Activated T-cell treated with anti-CD3 and anti-CD28 coated beads, Interleukin-2, amount 50 U/mL, for 24 hours (primary cell): ENCODE measurements at places on chromosomes 4 and X.

GRCh38 chr4:78291277-78291676 lies 234.2 kb downstream of the FRAS1 start:
- H3K27ac ChIP-seq, result no peak overlapping the region
- no peaks in the 10 kb centered on the region for H3K4me1 ChIP-seq
- H3K27me3 ChIP-seq, result peaks cover 12% of the 10 kb centered on the region
- H3K4me3 ChIP-seq, result no peak overlapping the region
- no peak for DNase-seq

- no peak for DNase-seq
- H3K36me3 ChIP-seq, result no peaks in the 10 kb centered on the region
- H3K4me1 ChIP-seq, result peaks cover 1% of the 10 kb centered on the region
- no peak overlapping the region for H3K27ac ChIP-seq
- no peak overlapping the region for H3K4me3 ChIP-seq
These were observed 64.0 kb downstream of the SMAD1 start for GRCh38 chr4:145545538-145546174.

- no peak overlapping the region for H3K27ac ChIP-seq
- peaks cover 41% of the 10 kb centered on the region for H3K4me1 ChIP-seq
- H3K36me3 ChIP-seq, result peaks cover 61% of the 10 kb centered on the region
- no peak overlapping the region for H3K4me3 ChIP-seq
- no peaks in the 10 kb centered on the region for H3K27me3 ChIP-seq
- DNase-seq, result no peak
These were observed 13.2 kb upstream of the S100P start for GRCh38 chr4:6680372-6681034.

GRCh38 chr4:85737254-85737653 lies 262.3 kb downstream of the ARHGAP24 start:
- H3K27ac ChIP-seq, result no peak overlapping the region
- H3K27me3 ChIP-seq, result no peaks in the 10 kb centered on the region
- DNase-seq, result no peak
- no peak overlapping the region for H3K4me3 ChIP-seq

DNA sequence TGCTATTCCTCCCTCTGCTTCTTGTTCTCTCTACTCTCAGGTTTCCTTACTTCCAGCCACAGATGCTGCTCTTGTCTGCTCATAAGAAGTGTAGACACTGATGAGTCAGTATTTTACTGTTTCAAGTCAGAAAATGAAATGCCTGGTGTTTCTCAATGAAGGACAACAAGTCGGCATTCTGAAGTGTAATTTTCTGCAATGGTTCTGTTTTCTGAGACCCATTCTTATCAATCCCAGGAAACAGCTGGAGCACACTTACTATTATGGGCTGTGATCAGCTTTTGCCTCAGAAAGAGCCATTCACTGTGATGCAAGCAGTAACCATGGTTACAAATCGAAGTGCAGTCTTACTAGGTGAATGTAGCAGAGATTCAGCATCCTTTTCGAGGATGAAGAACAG lies 42.0 kb downstream of the SLC4A4 start:
- H3K4me3 ChIP-seq, result no peak overlapping the region
- no peaks in the 10 kb centered on the region for H3K36me3 ChIP-seq
- H3K4me1 ChIP-seq, result no peaks in the 10 kb centered on the region
- DNase-seq, result no peak

- H3K27ac ChIP-seq, result no peak overlapping the region
- H3K4me1 ChIP-seq, result no peaks in the 10 kb centered on the region
- H3K4me3 ChIP-seq, result no peak overlapping the region
- no peaks in the 10 kb centered on the region for H3K36me3 ChIP-seq
These were observed 49.7 kb upstream of the SLC16A2 start for GRCh38 chrX:74371425-74372222.

DNA sequence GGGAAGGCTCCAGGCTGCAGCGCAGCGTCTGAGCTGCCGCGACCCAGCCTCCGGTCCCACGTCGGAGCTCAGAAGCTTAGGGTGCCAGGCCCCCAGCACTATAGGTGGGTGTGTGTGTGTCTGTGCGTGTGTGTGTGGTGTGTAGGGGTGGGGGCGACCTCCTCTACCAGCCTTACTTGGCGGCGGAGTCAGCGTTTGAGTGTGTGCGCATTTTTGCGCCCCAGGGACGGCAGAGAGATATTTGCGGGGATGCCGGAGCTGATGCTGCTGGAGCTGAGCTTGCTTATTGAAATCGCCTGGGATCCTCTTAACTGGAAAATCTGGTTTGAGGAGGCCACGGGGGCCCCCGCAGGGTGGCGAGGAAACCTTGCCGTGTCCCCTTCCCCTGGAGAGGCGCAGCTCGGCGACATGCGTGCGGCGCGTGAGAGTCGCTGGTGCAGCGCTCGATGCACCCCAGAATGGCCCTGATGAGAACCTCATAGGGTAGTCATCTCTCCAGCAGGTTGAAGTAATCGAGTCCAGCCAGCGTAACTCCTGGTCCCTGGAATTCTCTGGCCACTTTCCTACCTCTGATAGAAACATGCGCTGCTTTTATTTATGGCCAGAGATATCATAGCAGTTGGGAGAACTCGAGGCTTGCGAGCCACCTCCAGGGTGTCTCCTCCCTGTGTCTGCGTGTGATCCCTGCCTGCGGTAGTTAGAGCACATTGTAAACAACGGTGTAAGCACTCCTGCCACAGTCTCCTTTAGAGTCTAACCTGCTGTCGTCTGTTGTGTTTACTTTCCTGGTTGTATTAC lies 2.7 kb downstream of the ADGRL3 start:
- H3K4me1 ChIP-seq, result peaks cover 1% of the 10 kb centered on the region
- H3K36me3 ChIP-seq, result no peaks in the 10 kb centered on the region
- H3K27me3 ChIP-seq, result peaks cover 54% of the 10 kb centered on the region
- DNase-seq, result no peak

DNA sequence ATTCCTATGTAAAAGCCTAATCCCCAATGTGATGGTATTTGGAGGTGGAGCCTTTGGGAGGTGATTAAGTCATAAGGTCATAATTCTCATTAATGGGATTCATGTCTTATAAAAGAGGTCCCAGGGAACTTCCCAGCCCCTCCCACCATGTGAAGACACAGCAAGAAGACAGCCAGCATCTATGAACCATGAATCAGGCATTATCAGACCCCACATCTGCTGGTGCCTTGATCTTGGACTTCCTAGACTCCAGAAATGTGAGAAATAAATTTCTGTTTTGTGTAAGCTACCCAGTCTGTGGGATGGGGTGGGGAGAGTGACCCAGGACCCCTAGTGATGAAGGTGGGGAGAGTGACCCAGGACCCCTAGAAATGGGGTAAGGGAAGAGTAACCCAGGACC lies 6.1 kb upstream of the DAPP1 start:
- H3K36me3 ChIP-seq, result no peaks in the 10 kb centered on the region
- H3K27ac ChIP-seq, result no peak overlapping the region
- H3K4me1 ChIP-seq, result peaks cover 34% of the 10 kb centered on the region
- DNase-seq, result no peak
- peaks cover 10% of the 10 kb centered on the region for H3K27me3 ChIP-seq
- no peak overlapping the region for H3K4me3 ChIP-seq

DNA sequence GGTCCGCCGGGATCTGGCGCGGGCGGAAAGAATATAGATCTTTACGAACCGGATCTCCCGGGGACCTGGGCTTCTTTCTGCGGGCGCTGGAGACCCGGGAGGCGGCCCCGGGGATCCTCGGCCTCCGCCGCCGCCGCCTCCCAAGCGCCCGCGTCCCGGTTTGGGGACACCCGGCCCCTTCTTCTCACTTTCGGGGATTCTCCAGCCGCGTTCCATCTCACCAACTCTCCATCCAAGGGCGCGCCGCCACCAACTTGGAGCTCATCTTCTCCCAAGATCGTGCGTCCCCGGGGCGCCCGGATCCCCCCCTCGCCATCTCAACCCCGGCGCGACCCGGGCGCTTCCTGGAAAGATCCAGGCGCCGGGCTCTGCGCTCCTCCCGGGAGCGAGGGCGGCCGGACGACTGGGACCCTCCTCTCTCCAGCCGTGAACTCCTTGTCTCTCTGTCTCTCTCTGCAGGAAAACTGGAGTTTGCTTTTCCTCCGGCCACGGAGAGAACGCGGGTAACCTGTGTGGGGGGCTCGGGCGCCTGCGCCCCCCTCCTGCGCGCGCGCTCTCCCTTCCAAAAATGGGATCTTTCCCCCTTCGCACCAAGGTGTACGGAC lies 482 bp upstream of the SHOX start:
- H3K27me3 ChIP-seq, result peaks cover 80% of the 10 kb centered on the region
- no peak for DNase-seq
- H3K4me1 ChIP-seq, result peaks cover 3% of the 10 kb centered on the region
- H3K27ac ChIP-seq, result no peak overlapping the region
- H3K4me3 ChIP-seq, result no peak overlapping the region

GRCh38 chrX:19350941-19351384 lies 7.2 kb downstream of the PDHA1 start:
- H3K27me3 ChIP-seq, result no peaks in the 10 kb centered on the region
- H3K4me1 ChIP-seq, result peaks cover 33% of the 10 kb centered on the region
- no peak for DNase-seq
- H3K4me3 ChIP-seq, result peak overlapping the region; percentile 38
- peak overlapping the region; percentile 63 for H3K27ac ChIP-seq
- peaks cover 74% of the 10 kb centered on the region for H3K36me3 ChIP-seq

DNA sequence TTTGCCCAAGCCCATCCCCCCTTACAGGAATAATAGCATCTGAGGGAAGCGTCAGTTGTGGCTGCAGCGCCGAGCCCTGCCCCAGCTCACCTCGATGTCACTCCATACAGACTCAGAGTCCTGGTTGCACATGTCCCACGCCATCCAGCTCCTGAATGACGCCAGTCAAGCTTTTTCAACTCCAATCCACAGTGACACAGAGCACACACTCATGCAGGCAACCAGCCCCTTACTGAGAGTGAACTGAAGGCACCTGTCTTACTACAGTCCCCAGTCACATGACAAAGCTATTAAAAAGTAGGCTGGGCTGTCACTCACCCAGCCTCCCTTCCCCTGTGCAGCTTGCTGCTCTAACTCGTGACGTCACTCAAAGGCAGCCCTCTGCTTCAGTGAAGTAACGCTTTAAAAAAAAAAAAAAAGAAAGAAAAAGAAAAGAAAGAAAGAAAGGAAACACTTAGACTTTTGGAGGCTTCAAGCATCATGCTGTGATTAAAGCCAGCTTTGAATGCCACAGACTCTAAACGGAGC lies at the start of gene PPARGC1A:
PPARGC1A (minus strand) TSS at position 234 of the 528 bp plus-strand sequence; CDS start at position 144, 90 bp downstream.
- H3K27ac ChIP-seq, result no peak within 1 kb of the TSS
- H3K27me3 ChIP-seq, result peaks cover 18% of the 10 kb centered on the region
- peak; percentile 28 for DNase-seq
- peaks cover 22% of the 10 kb centered on the region for H3K4me1 ChIP-seq
- H3K4me3 ChIP-seq, result peak within 1 kb of the TSS; percentile 13

- no peaks in the 10 kb centered on the region for H3K36me3 ChIP-seq
- no peak for DNase-seq
- peaks cover 88% of the 10 kb centered on the region for H3K27me3 ChIP-seq
- H3K27ac ChIP-seq, result no peak overlapping the region
- H3K4me1 ChIP-seq, result peaks cover 6% of the 10 kb centered on the region
These were observed 11.3 kb downstream of the HMX1 start for GRCh38 chr4:8860096-8860891.

DNA sequence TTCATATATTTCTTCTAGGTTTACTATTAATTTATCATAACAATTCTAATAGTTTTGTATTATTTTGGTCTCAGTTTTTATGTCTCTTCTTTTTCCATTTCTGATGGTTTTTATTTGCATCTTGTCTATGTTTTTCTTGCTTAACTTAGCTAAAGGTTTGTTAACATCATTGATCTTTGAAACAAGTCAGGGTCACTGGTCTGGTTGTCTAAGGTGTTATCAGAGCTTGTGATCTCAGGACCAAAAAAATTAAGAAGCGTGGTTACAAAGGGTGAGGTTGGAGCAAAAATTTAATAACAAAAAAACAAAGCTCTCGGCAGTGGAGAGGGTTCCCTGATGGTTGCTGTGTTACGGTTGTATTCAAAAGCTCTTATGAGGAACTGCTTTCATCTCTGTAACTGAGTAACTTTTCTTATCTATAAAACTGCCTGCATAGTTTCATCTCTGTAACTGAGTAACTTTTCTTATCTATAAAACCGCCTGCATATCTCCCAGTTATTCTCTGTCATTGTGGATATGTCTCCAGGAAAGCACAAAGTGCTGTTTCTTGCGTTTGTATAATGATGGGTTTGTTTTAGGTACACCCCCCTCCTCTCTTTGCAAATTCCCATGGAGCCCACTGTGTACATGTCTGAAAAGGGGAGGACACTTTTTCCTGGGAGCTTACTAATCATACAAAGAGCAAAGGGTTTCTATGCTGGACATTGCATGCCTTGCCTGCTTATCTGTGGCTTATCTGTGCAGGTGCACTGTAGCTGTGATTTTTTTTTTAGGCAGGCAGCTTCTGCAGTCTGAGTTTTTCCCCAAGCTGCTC lies 62.4 kb upstream of the UGT2B15 start:
- H3K4me3 ChIP-seq, result no peak overlapping the region
- no peak for DNase-seq
- no peak overlapping the region for H3K27ac ChIP-seq
- no peaks in the 10 kb centered on the region for H3K27me3 ChIP-seq

GRCh38 chr4:41832961-41833360 lies 84.4 kb upstream of the PHOX2B start:
- no peaks in the 10 kb centered on the region for H3K36me3 ChIP-seq
- no peak for DNase-seq
- peaks cover 24% of the 10 kb centered on the region for H3K27me3 ChIP-seq

DNA sequence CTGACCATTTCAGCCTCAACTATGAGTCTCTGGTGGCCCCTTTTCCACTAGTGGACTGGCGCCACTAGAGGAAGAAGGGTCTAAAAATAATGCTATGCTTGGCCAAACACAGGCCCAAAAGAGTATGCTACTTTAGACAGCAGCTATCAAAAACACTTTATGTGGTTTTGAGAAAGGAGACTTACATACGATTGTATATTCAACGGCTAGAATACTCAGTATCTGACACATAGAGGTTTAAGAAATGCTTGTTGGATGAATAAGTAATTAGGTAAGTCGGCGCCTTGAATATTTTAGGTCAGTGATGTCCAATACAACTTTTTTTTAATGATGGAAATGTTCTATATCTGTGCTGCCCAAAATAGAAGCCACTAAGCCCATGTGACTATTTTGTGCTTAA lies 25.7 kb upstream of the TMPRSS11A start:
- no peak for DNase-seq
- no peak overlapping the region for H3K27ac ChIP-seq
- H3K4me1 ChIP-seq, result peaks cover 2% of the 10 kb centered on the region
- H3K36me3 ChIP-seq, result no peaks in the 10 kb centered on the region

GRCh38 chr4:114384629-114385028 lies 214.0 kb upstream of the UGT8 start:
- H3K27ac ChIP-seq, result no peak overlapping the region
- no peak for DNase-seq
- H3K4me1 ChIP-seq, result no peaks in the 10 kb centered on the region
- H3K4me3 ChIP-seq, result no peak overlapping the region

DNA sequence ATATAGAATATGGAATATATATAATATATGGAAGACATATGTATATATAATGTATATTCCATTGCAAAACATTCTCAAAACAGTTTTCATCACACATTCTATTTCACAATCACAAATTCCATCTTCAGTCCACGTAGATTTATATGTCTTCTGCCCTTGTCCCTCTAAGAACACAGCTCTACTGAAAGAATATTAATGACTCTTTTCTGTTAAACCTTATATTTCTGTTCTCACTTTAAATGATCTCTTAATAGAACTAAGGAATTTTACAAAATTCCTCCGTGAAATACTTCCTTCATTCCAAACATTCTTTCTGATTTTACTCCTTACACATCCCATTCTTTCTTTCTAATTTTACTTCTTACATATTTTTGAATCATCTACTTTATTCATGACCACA lies 1043.1 kb upstream of the PABPC4L start:
- no peaks in the 10 kb centered on the region for H3K27me3 ChIP-seq
- no peaks in the 10 kb centered on the region for H3K4me1 ChIP-seq
- no peaks in the 10 kb centered on the region for H3K36me3 ChIP-seq

- no peak for DNase-seq
- H3K36me3 ChIP-seq, result peaks cover 56% of the 10 kb centered on the region
- H3K4me3 ChIP-seq, result no peak overlapping the region
- H3K27ac ChIP-seq, result no peak overlapping the region
- peaks cover 44% of the 10 kb centered on the region for H3K4me1 ChIP-seq
- H3K27me3 ChIP-seq, result no peaks in the 10 kb centered on the region
These were observed 64.9 kb downstream of the RBPJ start for GRCh38 chr4:26385690-26386089.
